Activated CD4-positive, alpha-beta T cell treated with anti-CD3 and anti-CD28 coated beads, Interleukin-2, Interleukin-4, amounts not matched to agents 100 ng/mL and 50 ng/mL, durations not matched to agents 16 hours and 8 hours (primary cell): ENCODE measurements at places on chromosomes 3 and 15.

DNA sequence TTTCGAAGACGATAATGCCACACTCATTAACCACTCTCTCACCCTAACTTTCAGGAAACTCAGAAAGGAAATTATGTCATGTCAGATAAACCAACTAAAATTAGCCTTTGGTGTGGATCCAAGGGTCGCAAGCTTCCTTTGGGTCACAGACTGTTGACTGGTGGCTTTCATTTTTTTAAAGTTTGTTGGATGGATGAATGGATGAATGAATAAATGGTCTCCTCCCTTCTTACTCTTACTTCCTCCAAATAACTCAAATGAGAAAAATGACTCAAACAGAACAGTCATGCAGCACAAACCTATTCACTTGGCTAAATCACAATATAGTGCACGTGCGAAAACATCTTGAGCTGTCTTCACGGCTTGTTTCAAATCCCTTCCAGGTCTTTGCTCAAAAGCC is 82.9 kb upstream of the HACD2 start:
- DNase-seq, result no peak

- peak; percentile 48 for DNase-seq
Measured at GRCh38 chr3:52317208-52318000, 1.3 kb downstream of the DNAH1 start.

DNA sequence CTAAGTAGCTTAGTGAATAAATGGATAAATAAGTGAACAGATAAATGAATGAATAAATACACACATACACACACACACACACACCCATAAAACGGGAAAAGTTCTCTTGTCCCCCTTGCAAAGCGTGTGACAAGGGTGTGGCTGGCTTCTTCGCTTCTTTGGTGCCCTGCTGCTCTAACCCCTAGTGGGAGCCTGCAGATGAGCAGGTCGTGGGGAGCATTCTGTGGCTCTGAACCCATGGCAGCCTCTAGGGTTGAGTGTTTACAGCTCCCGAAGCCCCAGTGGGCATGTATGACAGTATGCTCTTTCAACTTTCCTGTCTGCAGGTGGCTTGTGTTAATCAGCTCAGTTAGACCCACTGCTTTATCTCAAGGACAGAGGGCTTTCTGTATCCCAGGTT is 582.3 kb downstream of the EDEM1 start:
- DNase-seq, result no peak

- DNase-seq, result no peak
Measured at GRCh38 chr3:55282994-55283393, 204.1 kb downstream of the WNT5A start.
